ENCODE measurements at places on chromosomes 2 and 18.
A peak's percentile ranks its signal among the peaks of the same experiment; 100 is the strongest.

GRCh38 chr2:225002656-225003045, 39.6 kb downstream of the DOCK10 start:
- peak; percentile 91 for DNase-seq

DNA sequence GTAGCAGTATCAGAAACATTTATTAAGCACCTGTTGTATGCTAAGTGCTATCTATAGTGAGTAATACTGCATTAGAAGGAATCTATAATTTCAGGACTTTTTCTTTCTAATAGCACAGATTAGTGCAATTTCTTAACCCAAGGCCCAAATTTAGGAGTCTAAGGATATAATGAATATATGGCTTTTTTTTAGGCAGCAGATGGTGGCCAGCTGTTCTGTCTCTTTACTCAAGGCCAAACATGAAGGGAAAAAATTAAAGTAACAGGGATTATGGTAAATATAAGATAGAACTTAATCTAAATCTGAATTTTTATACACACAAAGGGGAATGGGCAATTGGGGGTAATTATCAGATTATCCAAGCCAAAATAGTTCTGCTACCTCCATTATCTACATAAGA, 230.6 kb upstream of the SP5 start:
- DNase-seq, result no peak

DNA sequence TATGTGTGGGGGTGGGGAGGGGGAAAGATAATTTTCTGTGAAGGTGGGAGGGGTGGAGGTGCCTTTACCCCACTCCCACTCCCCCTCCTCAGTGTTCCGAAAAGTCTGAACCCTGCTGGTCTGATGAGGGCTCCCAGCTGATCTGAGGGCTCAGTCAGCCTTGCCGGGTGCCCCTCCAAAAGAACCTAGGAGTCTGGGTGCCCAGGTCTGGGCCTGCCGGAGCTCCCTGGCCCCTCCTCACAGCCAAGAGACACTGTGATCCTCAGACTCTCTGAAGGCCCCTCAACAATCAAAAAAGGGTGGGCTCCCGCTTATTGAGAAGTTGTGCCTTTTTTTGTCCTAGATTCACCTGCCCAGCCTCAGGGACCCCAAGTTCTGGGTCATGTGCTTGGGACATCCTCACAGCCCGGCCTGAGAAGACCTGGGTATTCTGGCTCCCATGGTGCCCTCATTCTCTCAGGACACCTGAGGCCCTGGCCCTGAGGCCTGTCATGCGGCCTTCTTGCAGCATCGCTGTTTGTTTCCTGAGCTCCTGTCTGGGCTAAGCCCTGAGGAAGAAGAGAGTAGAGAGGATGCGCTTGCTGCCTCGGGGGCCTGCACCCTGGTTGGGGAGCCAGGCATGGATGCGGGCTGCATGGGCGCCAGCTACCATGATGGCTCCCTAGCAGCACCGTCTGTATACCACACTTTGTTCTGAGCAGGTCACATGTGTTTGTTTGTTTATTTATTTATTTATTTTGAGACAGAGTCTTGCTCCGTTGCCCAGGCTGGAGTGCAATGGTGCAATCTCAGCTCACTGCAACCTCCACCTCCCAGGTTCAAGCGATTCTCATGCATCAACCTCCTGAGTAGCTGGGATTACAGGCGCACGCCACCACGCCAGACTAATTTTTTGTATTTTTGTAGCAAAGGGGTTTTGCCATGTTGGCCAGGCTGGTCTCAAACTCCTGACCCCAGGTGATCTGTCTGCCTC, 44.0 kb downstream of the SDC1 start:
- DNase-seq, result no peak

- DNase-seq, result no peak
Measured at GRCh38 chr18:59700535-59700967, 3.3 kb upstream of the CCBE1 start.

DNA sequence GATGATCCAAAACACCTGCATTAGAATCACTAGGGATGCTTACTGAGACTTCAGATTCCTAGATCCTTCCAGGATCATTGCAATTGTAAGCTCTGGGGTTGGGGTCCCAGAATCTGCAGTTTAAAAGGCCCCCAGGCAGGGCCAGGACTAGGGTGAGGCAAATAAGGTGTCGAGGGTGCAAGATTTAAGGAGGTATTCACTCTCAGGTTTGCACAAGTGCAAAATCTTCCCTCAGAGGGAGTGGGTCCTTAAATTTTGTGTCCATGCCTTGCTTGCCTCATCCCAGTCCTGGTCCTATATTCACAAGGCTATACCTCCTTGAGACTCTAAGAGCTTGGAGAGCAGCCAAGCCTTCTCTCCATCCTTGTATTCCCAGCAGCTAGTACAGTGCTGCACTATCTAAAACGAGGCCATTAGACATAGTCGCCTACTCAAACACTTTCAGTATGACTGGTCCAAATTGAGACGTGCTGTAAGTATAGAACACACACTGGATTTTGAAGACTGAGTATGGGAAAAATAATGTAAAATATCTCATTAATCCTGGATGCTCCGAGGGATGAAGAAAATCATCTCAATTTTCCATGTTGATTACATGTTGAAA, 31.6 kb upstream of the MREG start:
- DNase-seq, result no peak

DNA sequence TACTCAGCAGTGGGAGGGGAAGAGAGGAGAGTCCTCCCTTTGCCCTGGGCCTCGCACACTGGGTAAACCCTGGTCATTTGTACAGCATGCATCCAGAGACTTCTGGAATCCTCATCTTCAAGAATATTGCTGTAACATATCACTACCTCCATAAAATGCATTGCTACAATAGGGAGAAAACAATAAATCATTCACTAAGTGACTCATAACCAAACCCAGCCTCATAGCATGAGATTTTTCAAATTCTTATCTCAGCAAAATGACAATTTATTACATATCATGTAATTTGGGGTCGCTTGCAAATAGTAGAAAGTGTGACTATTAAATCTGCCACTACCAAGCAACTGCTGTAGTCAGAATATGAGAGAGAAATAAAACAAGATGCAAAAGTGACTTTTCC, 189.4 kb downstream of the ALK start:
- no peak for DNase-seq

DNA sequence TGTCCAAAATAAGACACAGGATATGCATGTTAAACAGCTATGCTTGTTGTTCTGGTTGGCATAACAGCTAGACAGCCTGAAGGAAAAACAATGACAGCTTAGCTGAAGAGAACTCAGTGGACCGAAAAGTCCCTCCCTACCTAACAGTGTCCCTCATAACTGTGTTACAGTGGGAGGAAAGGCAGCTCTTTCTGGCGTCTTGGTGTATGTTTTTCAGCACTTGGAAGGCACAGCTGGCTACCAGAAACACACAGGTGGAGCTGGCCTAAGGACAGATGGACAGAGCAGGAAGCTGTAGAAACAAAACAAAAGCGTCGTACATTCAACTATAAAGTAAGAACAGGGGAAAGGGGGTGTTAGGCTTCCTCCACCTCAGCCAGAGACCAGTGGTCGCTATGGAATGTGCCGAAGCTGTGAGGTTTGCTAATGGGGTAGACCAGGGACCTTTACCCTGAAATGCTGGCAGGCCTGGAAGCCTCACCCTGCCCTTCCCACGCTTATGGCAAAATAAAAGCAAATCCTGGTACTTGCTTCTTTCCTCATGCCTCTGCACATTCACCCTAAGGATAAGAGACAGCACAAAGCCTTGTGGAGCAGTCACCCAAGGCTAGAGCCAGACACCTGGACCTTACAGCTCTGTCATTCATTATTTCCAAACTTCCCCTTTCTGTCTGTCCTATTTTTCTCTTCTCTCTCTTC, 103.5 kb upstream of the TRIB2 start:
- peak; percentile 45 for DNase-seq

DNA sequence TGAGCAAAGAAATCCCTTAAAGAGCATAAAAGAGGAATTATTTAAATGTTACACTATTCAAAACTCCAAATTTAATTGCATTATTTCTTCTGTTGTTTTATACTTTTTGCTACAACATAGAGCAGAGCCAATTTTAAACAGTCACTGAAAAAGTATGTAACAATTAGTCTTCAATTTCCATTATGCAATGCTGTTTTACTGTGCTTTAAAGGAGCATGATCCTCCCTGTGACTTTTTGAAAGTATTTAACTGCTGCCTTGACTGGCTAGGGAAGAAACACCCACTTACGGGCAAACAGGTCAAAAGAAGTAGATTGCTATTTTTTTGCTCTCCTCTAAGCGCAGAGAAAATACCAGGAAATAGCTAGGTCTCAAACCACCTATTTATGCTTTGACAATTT, 217.4 kb upstream of the GCFC2 start:
- no peak for DNase-seq

DNA sequence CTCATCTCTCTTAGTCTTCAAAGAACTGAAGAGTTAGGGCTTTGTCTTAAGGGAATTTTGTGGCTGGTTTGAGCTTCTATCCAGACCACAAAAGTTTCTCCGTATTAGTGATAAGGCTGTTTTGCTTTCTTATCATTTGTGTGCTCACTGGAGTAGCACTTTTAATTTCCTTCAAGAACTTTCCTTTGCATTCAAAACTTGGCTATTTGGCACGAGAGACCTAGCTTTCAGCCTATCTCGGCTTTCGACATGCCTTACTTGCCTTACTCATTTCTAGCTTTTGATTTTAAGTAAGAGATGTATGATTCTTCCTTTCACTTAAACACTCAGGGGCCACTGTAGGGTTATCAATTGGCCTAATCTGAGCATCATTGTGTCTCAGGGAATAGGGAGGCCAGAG, 29.9 kb downstream of the HDHD2 start:
- DNase-seq, result no peak

- DNase-seq, result no peak
Measured at GRCh38 chr2:162967147-162967546, 128.6 kb upstream of the KCNH7 start.

GRCh38 chr2:76984359-76984758, 537.8 kb downstream of the LRRTM4 start:
- no peak for DNase-seq

- peak; percentile 30 for DNase-seq
Measured at GRCh38 chr2:68282811-68283418, 30.6 kb upstream of the PPP3R1 start.

- no peak for DNase-seq
Measured at GRCh38 chr2:27714053-27714452, 50.4 kb downstream of the SLC4A1AP start.

- DNase-seq, result peak; percentile 48
Measured at GRCh38 chr2:71609958-71610357, 156.6 kb downstream of the DYSF start.

DNA sequence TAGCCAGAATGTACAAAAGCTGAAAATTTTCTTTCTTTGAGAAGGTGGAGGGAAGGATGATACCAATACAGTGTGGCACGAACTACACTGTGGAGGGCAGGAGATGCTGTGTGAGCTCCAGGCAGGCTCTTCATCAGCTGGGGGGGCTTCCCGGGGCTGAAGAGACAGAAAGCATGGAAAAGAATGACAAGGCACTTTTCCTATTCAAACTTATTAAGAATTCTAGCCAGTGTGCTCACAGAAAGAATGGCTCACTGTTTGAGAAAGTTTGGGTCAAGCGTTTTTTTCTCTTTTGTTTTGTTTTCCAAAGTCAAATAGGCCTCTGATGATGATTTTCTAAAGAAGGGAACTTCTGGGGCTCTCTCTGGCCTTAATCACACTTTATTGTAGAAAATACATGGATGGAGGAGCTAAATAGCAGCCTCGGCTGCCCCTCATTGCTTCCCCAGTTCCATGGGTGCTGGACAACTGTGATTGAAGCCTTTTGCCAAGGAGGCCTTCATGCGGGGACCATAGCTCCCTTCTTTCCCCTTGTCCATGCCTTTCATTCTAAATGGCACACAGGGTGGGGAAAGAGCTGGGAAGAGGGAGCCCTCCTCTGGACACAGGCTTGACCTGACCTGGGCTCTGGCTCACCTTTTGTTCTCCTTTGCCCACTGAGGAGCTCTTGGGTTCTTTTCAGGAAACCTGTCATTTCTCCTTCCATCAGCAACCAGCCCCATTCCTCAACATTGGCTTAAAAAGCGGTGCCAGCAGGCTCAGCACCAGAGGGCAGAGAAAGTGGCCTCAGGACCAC, 130.6 kb downstream of the TDRD15 start:
- no peak for DNase-seq

GRCh38 chr2:55782528-55783173, 89.0 kb upstream of the PNPT1 start:
- DNase-seq, result no peak

GRCh38 chr18:48167897-48168253, 237.4 kb upstream of the SMAD2 start:
- DNase-seq, result no peak

GRCh38 chr2:196331851-196332250, 160.5 kb upstream of the STK17B start:
- DNase-seq, result no peak

- no peak for DNase-seq
Measured at GRCh38 chr18:74480149-74480651, 16.0 kb upstream of the CNDP2 start.

GRCh38 chr18:10353791-10354190, 100.6 kb upstream of the APCDD1 start:
- DNase-seq, result no peak

GRCh38 chr2:19474128-19474527, 115.7 kb upstream of the OSR1 start:
- DNase-seq, result peak; percentile 24

GRCh38 chr18:3368193-3368592, 81.8 kb upstream of the TGIF1 start:
- DNase-seq, result peak; percentile 12

DNA sequence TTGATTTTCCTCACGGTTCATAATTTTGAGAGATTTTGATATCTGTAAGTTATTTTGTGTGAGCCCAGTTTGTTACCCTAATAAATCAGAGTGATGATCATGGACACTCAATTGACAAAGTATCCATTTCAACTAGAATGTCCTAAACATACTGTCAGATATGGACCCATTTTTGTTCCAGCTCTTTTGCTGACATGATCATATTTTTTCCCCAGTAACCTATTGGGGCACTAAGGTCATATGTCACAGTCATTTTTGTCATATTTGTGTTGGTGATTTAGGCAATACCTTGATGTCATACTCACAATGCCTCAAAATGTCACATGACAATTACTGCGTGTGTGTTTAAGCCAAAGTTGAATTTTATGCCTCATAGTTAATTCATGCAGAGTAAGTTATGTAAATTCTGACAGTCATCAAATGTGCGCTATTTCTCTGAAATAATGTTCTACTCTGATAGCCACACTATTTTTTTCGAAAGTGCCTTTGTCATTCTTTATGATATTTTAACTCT, 218.7 kb downstream of the ARHGAP15 start:
- DNase-seq, result no peak

DNA sequence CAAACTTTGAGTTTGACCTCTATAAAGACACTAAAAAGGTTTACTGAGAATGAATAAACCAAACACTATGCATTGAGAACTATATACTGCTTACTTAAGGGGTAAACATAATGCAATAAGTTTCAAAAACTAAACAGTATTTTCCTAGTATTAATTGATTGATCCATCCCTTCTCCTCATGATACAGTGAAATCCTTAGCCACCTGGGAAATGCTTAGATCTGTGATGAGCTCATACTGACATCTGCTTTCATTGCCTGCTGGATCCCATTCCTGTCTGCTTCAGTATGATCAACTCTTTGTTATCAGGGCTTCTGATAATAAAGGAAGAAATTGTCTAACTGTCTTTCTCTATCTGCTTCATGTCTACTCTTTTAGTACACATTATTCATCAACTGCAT, 74.9 kb upstream of the UBE2E3 start:
- no peak for DNase-seq

Measured in RCC 7860 (cell line).